ENCODE measurements at places on chromosomes 12 and 14.

DNA sequence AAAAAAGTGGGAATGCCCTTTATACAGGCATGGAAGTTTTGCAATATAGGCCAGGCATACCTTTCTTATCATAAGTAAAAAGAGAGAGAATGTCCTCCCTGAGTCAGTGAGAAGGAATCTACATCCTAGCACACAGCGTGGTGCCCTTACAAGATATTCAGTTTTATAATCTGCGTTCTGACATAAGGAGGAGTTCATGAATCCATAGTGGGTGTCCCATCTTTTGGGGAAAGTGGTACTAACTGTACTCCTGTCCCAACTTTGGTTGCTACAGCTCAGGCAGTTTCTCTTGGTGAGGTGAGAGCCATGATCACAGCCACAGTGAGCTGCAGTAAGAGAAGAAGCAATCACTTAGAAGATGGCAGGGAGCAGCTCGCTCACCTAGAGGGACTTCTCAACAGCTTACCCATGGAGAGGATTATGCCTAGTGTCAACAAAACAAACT is 332.9 kb downstream of the BCAT1 start:
- DNase-seq, result no peak

- DNase-seq, result no peak
These were observed 269.9 kb downstream of the DUSP6 start for GRCh38 chr12:89082370-89082753.

DNA sequence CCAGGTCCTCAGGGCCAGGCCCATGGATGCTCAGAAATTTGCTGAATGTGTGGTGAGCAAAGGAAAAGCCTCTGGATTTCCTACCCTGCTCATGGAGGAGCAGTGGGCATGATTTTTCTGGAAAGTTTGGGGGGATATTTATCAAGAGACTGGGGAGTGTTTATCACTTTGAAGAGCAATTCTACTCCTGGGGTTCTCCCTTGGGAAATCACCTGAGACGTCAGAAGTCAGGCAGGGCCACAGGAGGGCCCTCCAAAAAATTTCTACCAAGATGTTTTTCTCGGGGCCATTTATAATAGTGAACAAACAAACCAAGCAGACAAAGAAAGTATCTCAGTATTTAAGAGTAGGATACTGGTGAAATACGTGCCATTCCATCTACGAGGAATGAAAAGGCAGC is 20.1 kb upstream of the EIF2B2 start:
- DNase-seq, result no peak

GRCh38 chr12:67887065-67887464 is 102.2 kb upstream of the IFNG-AS1 start:
- DNase-seq, result no peak

DNA sequence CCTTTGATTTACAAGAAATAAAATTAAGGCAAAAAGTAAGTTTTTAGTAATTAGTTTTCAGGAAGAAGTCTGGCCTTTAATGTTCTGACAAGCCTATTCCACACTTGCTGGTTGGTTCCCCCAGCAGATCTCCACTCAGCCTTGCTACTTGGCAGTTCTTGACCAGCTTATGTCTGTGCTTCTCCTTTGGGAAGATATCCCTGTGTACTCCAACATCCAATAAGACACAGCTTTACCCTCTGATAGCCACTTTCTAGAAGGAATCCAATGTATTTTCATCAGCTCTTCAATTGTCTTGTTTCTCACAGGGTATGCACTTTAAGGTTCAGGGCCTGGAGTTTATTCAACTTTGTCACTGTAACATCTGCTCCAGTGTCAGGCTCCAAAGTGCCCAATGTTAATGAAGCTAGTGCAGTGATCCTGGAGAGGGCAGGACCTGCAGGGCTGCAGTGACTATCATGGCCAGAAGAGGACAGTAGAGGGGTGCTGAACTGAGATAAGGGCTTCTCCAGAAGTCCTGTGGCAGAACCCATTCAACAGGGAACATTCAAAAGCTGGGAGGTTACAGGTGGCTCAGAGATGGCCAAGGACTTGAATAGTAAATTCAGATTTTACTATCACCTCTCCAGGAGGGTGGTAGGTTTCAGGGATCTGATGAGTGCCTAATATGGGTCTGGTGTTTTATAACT is 22.9 kb downstream of the JKAMP start:
- DNase-seq, result no peak
